ENCODE measurements at places on chromosomes 1 and 21.

DNA sequence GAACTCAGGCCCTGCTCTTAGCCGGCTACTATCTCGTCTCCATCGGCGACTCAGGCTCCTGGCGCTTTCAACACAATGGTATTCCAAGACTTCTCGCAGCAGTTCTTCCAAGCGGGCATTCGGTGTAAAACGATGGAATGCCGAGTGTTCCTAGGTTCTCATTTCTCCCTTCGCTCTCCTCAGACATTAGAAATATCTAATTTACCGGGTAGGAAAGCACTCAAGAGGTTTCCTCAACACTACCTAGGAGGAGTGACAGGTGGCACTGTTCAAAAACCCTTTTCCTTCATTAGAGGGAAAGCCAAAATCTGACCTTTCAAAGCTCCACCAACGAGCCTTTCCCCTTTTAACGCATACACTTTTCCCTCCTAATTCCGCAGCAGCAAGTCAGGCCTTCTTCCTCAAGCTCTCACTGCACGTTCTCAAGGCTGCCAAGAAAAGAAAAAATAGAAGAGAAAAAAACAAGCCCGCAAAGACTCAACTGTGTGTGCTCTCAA lies 601 bp downstream of the UBE2G2 start:
- no peak for DNase-seq

GRCh38 chr1:101506541-101507164 lies 269.8 kb downstream of the S1PR1 start:
- no peak for DNase-seq

GRCh38 chr1:201021630-201022492 lies 1.7 kb downstream of the KIF21B start:
- no peak for DNase-seq

- DNase-seq, result no peak
Observed at GRCh38 chr1:183609313-183609712, 19.1 kb upstream of the NCF2 start.

GRCh38 chr1:33384040-33384812 lies 46.7 kb downstream of the PHC2 start:
- no peak for DNase-seq

DNA sequence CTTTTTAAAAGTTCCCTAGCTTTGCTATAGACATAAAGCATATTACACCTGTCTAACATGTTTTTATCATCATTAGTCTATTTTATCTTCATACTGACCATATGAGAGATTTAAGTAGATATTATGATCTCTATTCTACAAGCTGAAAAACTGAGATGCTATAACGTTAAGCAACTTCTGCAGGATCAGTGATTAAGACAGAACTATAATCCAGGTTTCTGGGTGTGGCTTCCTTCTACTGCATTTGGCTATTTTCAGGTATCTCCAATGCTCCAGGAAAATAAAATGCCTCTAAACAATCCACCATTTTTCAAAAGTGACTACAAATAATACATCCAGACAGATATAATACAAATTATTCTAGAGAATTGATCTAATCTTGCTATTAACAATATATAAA lies 53.4 kb downstream of the RGS2 start:
- DNase-seq, result no peak

- DNase-seq, result no peak
Observed at GRCh38 chr1:92314024-92314423, 15.2 kb downstream of the RPAP2 start.

GRCh38 chr1:58830291-58830690 lies 46.4 kb upstream of the JUN start:
- DNase-seq, result no peak

- DNase-seq, result no peak
Observed at GRCh38 chr1:235024711-235025421, 103.8 kb downstream of the TOMM20 start.

- no peak for DNase-seq
Observed at GRCh38 chr1:51061231-51061918, 40.7 kb upstream of the C1orf185 start.

DNA sequence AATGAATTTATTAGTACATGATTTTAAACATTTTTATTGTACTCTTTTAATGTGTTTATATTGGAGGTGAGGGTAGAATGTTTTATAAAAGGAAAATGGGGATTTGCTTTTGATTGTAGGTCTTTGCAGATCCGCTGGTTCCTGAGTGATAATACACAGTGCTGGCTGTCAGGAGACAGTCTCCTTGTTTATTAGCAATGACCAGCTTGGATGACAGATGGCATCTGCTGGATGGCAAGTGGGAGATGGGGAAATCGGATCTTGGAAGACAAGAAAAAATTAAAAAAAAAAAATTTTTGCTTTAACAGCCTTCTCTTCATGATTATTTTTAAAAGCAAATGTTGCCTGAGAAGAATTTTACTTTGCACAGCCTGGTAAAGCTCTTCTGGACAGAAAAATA lies 4.4 kb upstream of the PHTF1 start:
- DNase-seq, result no peak

DNA sequence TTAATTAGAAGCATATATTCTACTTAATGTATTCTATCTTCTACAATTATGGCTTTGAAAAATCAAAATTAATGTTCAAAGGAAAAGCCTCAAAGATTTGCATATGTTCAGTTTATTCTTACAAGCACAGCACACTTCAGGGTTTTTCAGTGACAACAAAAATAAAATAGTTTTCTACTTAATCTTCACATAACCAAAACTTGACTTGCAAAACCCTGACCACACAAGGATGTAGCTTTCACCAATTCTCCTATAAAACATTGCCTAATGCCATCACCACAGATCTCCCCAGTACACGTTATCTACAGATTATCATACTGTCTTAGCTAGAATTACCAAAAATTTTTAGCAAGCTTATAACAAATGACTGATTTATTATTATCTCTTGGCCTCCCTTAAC lies 23.3 kb downstream of the LPAR3 start:
- no peak for DNase-seq

DNA sequence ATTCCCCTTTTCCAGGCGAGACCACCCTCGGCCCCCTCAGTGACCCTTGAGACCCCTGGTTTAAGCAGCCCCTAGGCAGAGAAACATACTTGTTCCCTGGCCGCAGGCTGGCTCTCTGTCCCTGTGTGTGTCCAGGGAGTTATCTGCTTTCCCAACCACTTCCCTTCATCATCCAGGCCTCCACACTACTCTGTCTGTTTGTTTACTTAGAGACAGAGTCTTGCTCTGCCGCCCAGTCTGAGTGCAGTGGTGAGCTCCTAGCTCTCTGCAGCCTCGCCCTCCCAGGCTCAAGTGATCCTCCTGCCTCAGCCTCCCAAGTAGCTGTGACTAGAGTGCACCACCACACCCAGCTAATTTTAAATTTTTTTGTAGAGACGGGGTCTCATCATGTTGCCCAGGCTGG lies 5.8 kb upstream of the VWA1 start:
- DNase-seq, result no peak

- DNase-seq, result no peak
Observed at GRCh38 chr1:5611851-5612250, 380.4 kb downstream of the NPHP4 start.

- DNase-seq, result no peak
Observed at GRCh38 chr1:34007760-34008159, 143.9 kb downstream of the HMGB4 start.

DNA sequence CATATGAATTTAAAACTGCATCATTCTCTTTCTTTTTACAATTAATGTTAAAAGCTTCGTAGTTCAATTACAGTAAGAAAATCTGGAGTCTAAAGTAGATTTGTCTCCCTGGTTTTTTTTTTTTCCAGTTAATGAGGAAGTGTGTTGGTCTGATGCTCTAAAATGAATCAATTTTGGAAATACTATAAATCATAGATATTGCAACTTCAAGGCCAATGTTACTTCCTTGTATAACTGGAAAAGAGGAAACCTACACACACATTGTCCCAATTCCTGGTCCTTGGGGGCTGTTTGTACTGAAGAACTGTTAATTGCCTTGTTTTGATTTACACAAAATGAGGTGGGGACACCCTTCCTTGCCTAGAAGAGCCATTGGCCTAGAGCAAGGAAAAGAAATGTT lies 107.2 kb downstream of the RGS2 start:
- DNase-seq, result no peak

- no peak for DNase-seq
Observed at GRCh38 chr1:151948506-151948905, 39.2 kb upstream of the THEM4 start.

GRCh38 chr1:3459940-3460671 lies 5.6 kb downstream of the ARHGEF16 start:
- no peak for DNase-seq

DNA sequence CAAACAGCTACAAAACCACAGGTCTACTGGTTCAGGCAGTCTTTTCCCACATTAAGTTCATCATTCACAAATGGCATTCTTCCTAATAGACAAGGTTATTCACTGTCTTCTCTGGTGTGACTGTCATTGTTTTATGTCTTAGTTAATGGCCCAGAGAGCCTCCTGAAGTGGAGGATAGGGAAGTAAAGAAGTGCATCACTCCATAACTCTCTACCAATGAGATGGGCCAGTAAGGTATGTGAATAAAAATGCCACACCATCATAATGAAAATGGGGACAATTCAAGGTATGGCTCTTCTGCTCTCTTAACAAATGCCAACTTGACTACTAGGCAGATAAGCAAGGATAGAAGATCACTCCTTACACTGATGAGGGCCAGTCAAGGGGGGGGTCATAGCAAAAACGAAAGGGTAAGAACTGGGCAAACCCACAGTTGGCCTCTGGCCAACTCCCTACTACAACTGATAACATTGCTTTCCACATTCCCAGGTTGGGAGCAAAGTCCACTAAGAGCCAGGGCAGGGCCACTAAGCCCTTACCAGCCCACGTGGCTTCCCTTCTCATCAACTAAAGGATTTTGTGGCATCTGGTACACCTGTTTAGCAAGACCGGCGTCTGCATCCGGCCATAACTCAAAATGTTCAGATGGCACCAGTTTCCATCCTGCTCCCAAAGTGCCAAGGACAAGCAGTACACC lies 10.0 kb downstream of the PABPC4 start:
- no peak for DNase-seq

GRCh38 chr1:22763487-22764200 lies 53.0 kb downstream of the EPHB2 start:
- DNase-seq, result no peak

GRCh38 chr1:212431644-212432043 lies 1.1 kb upstream of the NENF start:
- no peak for DNase-seq

GRCh38 chr21:34227386-34227852 lies 136.4 kb upstream of the KCNE2 start:
- no peak for DNase-seq

DNA sequence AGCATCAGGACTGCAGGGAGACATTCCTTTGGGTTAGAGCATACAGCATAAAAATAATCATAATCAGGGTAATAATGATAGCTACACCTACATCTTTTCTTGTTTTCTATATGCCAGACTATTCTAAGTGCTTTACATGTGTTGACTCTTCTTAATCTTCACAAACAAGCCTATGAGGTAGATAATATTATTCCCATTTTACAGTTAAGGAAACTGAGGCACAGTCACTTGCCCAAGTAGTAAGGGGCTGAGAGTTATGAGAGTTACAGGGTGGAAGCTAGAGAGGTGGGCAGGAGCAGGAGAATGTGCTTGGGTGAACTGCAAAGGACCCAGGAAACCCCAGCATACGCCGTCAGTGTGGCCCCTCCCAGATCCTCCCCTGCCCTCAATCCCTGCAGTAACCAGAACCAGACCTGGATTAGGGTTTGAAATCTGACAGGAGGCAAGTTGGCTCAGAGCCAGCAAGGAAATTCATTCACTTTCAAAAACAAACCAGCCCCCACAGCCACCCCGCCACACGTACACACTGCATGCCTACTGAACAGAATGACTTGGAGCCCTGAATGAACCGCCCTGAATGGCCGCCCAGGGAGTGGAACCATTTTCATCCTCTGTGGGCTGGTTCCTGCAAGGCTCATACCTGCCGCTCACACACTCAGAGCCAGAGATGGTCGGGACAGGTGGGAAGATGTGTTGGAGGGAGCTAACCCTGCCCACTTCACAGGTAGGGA lies 126.1 kb downstream of the TRABD2B start:
- DNase-seq, result no peak

GRCh38 chr1:184771190-184771691 lies 16.6 kb upstream of the EDEM3 start:
- no peak for DNase-seq

GRCh38 chr21:14741256-14741655 lies 195.1 kb upstream of the SAMSN1 start:
- no peak for DNase-seq

DNA sequence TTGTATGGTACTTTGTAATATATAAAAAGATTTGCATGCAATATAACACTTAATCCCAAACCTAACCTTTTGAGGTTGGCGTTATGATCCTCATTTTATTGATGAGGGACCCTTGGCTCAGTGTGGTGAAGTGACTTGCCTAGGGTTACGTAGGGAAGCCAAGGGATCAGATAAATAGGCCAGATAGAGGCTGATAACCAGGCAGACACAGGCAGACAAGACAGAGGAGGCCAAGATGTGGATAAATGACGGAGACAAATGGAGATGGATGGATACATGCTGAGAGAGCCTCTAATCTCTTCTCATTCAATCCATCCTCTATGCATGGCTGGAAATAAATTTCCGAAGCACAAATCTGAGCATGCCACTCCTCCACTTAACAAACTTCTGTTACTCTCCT lies 136.9 kb upstream of the SPATA6 start:
- no peak for DNase-seq

- DNase-seq, result no peak
Observed at GRCh38 chr1:172883844-172884243, 166.9 kb downstream of the TNFSF18 start.

GRCh38 chr1:10632691-10633090 lies 157.9 kb downstream of the PEX14 start:
- DNase-seq, result no peak

DNA sequence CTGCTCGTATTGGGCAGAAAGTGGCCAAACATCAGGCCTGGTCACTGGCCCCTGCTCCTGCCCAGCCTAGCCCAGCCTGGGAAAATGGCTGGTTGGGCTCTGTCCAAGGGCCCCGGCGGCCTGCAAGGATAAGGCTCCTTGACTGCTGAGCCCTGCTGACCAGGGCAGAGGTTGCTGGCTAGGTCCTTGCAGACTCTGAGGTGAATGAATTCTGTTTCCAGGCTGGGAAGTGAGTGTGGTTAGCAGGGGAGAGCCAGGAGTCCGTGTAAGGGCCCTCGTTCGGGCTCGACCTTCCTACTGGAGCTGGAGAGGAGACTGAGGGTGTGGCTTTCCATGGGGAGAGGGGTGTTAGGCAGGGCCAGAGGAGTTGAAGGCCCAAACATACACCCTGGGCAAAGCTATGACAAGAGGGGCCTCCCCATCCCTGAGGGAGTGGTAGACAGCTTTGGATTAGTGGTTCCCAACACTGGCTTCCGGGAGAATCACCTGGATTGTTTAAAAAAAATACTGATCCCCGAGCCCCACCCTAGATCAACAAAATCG lies 20.6 kb downstream of the CSF1 start:
- DNase-seq, result peak; percentile 81

- no peak for DNase-seq
Observed at GRCh38 chr1:14538335-14538734, 60.1 kb upstream of the KAZN start.
